ENCODE measurements at places on chromosomes 3 and 15.

DNA sequence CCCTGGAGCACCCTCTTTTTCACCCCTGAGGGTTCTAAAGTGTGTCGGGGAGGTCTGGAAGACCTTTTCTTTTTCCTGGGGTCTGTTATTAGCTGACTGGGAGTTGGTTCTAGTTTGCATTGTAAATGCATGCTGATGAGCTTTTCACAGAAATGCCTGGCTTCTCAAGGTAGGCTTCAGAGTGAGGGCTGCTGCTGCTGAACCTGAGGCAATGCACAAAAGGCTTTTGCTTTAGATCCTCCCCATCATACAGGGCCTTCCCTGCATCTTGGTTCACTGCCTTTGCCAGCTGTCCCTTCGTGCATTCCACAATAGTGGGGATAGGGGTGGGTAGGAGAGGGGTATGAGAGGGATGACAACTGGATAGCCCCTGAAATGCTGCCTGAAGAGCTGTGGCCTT is 46.6 kb downstream of the FAH start:
- no peak for DNase-seq

GRCh38 chr3:13535905-13536304 is 13.0 kb upstream of the FBLN2 start:
- no peak for DNase-seq

GRCh38 chr3:88957711-88958439 is 149.5 kb upstream of the EPHA3 start:
- DNase-seq: no peak

- DNase-seq: no peak
Measured at GRCh38 chr15:51697163-51697562, 15.9 kb downstream of the SCG3 start.

GRCh38 chr3:14430053-14430452 is 27.6 kb downstream of the SLC6A6 start:
- no peak for DNase-seq

DNA sequence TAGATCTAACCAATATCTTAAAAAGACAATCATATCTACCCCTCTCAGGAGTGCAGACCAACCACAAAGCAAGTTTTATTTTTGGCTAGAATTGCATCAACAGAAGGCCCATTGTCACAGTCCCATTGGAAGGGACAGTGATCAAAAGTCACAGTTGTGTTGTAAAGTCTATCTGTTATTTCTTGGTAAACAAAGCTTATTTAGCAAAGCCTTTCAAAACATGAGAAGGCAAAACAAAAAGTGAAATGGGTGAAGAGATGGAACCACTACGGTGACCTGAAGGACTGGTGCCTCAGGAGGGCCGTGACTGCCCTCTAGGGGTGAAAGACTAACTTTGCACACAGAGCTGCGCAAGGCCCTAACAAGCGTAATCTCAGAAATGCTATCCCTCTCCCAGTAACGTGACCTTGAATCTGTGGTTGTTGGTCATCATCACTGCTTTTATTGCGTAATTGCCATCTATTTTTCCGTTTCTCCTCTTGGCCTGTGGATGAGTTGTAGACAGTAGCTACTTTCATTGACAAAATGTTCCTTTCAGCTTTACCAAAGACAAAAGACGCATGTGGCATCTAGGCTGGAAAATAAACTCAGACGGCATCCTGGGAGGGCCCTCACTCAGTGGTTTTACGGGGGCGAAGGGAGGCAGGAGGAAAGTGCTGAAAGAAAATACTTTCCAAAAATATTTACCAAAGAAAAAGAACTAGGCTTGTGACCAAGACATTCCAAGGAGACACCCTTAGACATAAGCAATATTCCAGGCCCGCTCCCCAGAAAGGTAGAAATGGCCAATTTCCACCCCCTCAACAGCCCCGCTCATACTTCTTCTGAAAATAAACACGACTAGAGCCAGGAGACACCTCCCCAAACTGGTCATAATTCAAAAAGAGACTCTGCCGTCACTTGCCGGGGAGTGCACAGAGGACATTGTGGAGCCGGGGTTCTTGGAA is 79.4 kb downstream of the FRMD4B start:
- DNase-seq: peak; percentile 74

DNA sequence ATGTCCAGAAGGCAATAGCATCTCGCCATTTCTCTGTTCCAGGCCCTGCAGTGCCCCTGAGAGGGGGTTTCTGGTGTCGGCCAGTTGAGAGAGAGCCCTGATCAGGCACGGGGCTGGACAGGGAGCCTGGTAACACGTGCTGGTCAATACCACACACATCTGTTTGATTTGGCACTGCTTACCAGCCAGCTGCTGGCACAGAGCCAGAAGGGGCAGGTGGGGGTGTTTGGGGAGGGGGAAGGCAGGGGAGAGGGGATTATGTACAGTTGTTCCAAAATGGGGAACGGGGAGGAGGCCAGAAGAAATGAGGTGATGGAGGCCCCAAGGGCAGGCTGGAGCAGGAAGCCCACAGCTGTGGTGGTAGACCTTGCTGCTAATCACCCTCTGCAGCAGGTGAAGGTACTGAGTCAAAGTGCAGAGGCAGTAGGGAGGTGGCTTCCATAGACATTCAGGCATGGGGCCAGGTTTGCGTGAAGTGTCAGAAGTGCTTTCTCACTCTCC is 153.5 kb upstream of the LPP start:
- no peak for DNase-seq

- no peak for DNase-seq
Measured at GRCh38 chr15:41882689-41883483, 11.0 kb downstream of the SPTBN5 start.

GRCh38 chr3:194585880-194586281 is 47.3 kb downstream of the TMEM44 start:
- DNase-seq: no peak

All from stimulated activated CD4-positive, alpha-beta T cell treated with anti-CD3 and anti-CD28 coated beads, Interleukin-1b, Interleukin-23, amount 100 ng/mL, for 48 hours (primary cell).